ENCODE measurements at places on chromosomes 7 and 10.

- DNase-seq, result no peak
Measured at GRCh38 chr10:26380815-26381214, 57.3 kb upstream of the APBB1IP start.

- DNase-seq, result no peak
Measured at GRCh38 chr10:124704428-124705380, 39.5 kb downstream of the FAM53B start.

- no peak for DNase-seq
Measured at GRCh38 chr10:87534173-87534858, 29.6 kb downstream of the MINPP1 start.

GRCh38 chr7:13078105-13078504, 390.7 kb downstream of the ARL4A start:
- DNase-seq, result no peak

DNA sequence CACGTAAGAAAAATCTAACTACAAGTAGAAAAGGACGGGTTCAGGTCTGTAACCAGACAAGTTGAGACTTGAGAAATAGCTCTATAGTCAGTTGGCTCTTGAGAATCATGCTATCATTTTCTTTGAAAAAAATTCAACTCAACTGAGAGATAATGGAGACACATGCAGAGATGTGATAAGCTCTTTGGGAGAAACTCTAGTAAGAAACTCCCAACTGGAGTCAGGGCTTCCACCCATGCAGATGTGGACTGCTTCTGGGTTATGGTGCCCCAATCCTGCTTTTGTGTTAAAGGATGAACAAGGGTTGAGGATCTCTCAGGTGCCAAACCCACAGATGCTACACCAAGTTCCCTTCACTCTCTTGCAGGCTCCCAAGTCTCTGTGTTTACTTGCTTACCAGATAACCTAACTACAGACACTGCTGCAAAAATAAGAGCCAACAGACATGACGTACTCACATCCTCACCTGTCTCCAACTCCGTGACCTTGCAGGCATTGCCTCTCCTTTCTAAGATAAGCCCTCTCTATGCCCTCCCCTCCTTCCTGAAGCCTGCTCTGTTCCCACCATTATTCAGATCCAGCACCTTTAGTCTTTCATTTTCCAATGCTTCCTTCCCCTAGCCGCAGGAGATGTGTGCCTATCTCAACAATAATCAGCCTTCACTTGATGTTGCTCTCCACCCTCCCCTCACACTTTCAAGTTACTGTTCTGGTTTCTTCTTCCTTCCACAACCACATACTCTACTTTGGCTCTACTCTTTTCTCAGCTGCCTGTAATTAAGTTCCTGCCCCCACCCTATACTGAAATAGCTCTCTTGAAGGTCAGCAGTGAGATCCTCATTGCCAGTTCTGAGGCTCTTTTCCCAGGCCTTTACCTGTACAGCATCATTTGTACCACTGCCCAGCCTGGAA, 130.0 kb downstream of the ICA1 start:
- DNase-seq, result no peak

- DNase-seq, result peak; percentile 9
Measured at GRCh38 chr10:8951440-8952089, 897.1 kb downstream of the GATA3 start.

DNA sequence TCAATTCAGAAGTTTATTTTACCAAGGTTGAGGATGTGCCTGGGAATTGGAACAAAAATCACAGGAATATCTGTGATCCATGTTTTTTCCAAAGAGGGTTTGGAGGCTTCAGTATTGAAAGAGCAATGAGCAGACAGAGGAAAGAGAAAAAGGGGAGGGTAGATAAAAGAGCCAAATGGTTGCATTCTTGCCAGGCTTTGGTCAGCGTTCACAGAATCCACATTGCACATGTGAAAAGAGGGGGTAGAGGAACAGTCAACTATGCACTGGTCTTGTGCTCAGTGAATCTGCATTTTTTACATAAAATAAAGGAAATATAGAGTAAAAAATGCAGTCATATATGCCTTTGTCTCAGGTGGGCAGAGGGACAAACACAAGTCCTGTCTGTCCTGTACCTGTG, 20.6 kb upstream of the ERCC6 start:
- DNase-seq, result no peak
